ENCODE measurements at places on chromosomes 1 and 21.

DNA sequence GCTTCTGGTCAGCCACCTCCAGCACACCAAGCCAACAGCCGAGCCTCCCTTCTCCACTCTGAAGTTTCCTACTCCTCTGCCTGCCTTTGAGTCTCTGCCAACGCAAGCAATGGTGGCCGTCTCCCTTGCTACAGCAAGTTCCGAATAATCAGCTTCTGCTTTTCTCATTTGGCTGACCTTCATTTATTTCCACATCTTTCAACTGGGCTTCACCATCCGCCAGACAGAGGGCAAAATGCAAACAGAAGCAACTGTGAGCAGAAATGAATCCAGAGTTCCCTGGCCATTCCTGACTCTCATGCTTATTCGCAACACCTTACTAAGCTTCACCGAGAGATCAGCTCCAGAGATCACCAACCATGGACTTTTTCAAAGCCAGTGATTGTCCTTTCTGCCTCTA lies 621.0 kb downstream of the NPHP4 start:
- no peak for DNase-seq

DNA sequence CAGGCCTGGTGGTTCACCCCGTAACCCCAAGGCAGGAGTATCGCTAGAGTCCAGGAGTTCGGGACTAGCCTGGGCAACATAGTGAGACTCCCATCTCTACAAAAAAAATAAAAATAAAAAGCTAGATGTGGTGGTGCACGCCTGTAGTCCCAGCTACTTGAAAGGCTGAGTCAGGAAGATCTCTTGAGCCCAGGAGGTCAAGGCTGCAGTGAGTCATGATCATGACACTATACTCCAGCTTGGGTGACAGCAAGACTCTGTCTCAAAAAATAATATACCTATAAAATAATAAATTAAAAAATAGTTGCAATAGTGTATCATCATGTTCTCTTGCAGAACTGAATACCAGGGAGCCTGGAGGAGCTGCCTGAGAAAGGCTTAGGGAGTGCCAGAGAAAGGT lies 19.9 kb upstream of the TMEM39B start:
- no peak for DNase-seq

GRCh38 chr1:52041551-52042185 lies 8.1 kb upstream of the KTI12 start:
- DNase-seq: no peak

DNA sequence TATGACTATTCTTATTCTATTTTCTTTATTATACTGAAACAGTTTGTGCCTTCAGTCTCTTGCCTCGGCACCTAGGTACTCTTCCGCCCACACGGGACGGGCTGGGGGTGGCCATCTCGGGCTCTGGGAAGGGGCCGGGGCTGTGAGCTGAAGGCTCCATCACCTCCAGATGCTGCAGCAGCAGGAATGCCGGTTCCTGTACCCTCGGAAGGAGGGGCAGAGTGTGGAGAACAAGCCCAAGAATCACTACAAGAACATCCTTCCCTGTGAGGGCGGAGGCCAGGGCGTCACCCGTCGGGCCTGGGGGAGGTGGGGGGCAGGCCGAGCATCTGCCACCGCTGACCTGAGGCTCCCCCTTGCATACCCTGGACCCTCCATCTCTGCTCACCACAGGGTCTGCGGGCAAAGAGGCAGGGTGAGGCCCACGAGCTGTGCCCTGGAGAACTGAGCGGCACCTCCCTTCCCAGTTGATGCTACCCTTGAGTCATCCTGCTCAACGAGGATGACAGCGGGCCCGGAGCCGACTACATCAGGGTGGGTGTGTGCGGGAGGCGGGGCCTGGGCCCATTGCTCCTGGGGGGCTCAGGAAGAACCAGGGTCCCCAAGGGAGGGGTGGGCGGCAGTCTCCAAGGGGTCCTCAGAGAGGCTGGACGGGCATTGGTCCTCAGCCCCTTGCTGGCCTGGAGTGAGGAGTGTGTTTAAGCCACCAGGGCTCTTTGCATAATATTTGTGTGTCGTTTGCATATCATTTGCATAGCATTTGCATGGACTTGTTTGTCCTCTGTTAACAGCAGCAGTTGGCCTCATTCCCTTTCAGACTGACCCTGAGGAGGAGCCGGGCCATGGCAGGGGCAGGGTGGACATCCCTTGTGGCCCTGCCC lies 7.5 kb downstream of the RNF223 start:
- DNase-seq: no peak

DNA sequence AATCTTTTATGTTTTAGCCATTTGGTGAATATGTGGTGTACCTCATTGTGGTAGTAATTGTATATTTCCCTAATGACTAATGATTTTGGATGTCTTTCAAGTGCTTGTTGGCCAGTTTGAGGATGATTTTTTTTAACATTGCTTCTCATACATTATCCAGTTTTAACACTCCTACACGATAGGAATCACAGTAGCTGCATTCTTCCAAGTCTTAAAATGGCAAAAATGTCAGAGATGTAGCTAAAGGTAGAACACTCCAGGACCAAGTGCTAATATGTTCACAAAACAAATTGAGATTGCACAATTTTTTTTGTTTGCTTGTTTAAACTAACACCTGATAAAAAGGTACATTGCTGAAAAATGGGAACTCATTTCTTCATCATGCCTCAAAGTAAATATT lies 11.7 kb downstream of the USP25 start:
- no peak for DNase-seq

DNA sequence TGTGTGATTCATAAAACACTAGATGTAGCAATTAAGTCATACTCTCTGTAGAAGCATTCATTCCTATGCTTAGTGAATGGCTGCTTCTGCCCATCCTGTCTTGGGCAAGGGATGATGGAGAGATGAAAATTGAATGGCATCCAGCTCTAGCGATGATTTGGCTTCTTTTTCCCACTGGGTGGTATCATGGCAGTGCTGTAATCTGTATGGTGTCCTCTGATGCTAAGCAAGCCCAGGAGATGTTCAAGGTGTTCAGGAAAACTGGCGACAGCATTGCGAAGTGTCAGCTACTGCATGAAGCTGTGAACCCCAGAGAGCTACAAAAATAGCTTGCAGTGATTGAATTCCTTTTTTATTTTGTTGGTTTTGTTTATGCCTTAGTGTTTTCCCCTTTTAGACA lies 48.9 kb upstream of the LEPR start:
- no peak for DNase-seq

- DNase-seq: peak; percentile 77
These were observed 17.6 kb downstream of the PBX1 start for GRCh38 chr1:164576291-164577271.

- no peak for DNase-seq
These were observed 165.4 kb downstream of the RUNX1 start for GRCh38 chr21:34883491-34884271.

GRCh38 chr1:70805641-70806040 lies 242.0 kb downstream of the PTGER3 start:
- no peak for DNase-seq

GRCh38 chr1:178646821-178647220 lies 78.2 kb upstream of the RALGPS2 start:
- no peak for DNase-seq

DNA sequence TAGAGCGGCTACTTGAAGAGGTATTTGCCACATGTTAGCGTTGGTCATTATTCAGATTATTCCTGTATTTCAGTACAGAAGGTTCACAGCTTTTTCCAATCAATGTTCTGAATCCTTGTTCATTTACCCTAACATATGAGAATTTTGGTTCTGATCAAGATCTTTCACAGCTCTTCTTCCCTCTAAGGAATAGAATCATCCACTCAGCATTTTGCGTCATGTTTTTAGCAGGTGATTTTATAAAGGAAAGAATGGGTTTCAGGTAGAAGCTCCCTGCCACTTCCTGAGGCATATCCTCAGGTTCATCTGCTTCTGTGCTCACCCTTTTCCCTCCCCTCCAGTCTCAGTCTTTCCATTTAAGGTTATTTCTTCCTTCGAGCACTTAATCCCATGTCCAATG lies 66.4 kb downstream of the NPHS2 start:
- DNase-seq: no peak

DNA sequence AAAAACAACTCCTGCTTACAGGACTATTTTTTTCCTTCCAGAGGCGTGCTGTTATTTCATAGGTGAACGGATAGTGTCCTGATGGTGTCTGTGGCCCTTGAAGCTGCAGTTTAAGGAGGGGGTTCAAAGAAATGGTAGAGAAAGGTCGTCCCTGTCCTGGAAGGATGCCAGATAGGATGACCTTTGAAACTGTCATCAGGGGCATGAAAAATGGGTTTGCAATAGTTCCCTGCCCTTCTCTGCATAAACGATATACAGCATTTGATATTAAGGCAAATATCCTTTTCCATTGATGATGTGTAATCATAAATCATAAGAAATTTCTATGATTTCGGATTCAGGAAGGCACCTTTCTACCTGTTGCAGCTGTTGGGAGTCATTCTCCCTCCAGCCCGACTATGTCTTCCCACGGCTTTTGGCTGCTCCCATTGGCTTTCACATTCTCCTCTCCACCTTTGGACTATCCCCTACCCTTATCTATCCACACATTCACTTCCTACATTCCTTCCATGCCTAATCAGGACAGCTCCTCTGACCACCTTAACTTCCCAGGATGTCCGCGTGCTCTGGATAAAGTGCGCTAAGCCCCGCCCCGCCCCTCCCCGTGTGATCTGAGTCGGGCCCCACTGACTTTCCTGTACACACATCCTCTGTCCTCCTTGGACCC lies 209.8 kb downstream of the DISC1 start:
- DNase-seq: no peak

GRCh38 chr1:27600498-27601175 lies 3.3 kb downstream of the AHDC1 start:
- peak; percentile 23 for DNase-seq

DNA sequence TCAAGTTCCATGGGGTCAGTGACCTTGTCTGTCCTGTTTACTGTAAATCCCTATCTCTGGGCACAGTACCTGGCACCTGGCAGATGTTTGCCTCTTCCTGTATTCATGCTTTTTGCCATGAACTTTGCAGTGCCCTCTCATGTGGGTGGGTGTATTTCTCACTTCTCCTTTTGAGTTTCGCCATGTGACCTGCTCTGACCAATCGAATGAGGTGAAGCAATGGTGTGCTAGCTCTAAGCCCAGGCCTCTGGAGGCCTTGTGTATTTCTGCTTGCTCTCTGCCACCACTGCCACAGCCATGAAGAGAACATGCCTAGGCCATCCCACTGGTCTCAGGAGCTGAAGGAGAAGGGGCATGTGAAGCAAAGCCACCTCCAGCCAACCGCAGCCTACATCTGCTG lies 185.5 kb upstream of the ZC3H12A start:
- DNase-seq: no peak

- no peak for DNase-seq
These were observed 6.4 kb downstream of the CLCA2 start for GRCh38 chr1:86430376-86430775.

GRCh38 chr1:50300297-50300696 lies 122.9 kb downstream of the DMRTA2 start:
- no peak for DNase-seq

DNA sequence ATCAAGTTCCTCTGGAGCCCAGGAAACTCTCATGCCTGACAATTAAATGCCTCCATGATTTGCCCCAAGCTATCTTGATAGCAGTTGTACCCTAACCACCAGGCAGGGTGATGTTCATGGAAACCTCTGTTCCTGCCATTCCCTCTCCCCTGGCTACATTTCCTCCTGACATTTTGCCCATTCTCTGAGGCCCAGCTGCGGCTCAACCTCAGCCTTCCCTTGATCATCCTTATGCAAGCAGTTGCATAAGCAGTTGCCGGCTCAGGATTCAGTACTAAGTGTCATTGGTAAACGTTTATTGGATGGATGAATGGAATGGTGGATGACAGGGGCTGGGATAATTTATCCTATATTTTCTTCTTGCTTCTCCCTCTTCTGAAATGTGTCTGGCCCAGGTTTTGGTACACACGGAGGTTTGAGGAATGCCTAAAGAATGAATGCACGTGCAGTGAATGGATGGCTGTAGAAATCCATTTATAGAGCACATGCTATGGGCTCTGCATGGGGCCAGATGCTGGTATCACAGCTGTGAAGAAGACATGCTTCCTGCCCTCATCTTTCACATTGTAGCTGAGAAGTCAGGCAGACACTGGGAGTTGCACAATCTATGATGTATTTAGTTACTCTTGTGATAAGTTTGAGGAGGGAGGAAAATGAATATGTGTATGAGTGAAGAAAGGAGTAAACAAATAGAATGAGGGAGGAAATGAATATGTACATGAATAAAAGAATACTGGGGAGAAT lies 261.8 kb downstream of the FOXD2 start:
- DNase-seq: no peak

DNA sequence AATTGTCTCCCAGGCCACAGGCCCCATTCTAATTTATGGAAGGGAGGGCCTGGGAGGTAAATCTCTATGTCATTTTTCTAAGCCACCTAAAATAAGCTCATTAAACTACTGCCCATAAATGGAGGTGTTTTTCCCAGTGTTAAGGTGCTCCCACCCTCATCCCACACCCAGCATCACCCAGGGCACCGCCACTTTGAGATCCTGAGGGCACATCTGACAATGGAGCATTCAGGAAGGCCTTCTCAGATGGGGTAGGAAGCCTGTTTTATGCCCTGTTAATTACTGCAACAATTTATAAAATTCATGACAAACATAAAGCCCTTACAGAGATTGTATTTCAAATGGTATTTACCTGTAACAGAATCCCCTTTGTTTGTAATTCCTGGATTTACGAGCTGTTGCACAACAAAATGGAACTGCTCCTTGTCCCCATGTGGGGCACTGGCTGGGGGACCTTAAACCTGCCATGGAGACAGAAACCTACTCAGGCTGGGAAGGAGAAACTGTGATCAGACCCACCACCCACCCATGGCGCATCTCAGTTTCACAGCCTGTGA lies 319.5 kb upstream of the USP24 start:
- no peak for DNase-seq

DNA sequence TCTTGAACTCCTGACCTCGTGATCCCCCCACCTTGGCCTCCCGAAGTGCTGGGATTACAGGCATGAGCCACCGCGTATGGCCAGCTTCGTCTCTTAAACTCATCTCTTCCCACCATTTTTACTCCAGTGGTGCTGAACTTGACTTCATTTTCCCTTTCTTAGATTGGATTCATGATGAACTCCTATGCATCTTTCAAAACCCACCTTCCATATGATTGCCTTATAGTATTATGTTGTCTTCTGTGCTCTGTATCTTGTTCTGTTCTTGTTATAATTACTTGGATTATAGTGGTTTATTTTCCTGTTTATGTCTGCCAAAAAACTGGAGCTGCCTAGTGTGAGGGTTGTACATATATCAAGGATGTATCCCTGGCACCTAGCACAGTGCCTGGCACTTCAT lies 110.8 kb upstream of the GADD45A start:
- no peak for DNase-seq

GRCh38 chr1:202439308-202439707 lies 90.8 kb downstream of the PPP1R12B start:
- DNase-seq: no peak
